ENCODE measurements at places on chromosomes 5 and 9.

DNA sequence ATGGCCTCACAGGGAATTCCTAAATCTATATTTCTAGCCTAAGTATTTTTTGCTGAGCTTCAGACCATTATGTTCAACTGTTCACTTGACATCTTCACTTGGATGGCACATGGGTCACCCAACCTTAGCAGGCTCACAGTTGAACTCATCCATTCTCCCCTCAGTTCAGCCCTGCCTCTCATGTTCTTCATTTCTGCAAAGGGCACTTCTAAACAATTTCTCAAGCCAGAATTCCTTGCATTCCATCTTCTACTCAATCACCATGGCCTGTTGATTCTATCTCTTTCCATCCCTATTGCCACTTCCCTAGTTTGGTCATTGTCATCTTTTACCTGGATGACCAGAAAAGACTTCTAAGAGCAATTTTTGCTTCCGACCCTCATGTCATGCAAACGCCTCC lies 7.3 kb upstream of the RGS3 start:
- DNase-seq = peak; percentile 54

GRCh38 chr5:10649666-10650380 lies 86.0 kb downstream of the ANKRD33B start:
- DNase-seq = peak; percentile 36

- no peak for DNase-seq
Measured at GRCh38 chr9:136880651-136881050, 5.7 kb upstream of the TRAF2 start.

- DNase-seq = peak; percentile 80
Measured at GRCh38 chr5:169258372-169259000, 42.5 kb downstream of the SLIT3 start.

DNA sequence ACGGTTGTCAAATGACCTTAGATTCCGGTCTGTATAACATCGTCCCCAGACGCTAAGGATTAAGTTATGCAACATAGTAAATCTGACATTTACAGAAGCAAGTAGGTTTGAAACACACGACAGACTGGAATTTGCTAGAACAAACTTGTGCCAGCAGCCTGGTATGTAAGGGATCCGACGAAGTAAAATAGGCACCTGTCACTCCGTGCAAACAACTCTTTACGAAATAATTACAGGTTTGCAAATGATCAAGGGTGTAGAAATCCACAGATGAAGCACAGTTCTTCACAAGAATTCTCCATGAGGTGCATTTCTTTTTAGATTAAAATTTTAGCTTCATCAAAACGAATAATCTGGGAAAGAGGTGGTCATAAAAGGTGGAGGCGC lies 508 bp downstream of the MOCS2 start:
- no peak for DNase-seq

DNA sequence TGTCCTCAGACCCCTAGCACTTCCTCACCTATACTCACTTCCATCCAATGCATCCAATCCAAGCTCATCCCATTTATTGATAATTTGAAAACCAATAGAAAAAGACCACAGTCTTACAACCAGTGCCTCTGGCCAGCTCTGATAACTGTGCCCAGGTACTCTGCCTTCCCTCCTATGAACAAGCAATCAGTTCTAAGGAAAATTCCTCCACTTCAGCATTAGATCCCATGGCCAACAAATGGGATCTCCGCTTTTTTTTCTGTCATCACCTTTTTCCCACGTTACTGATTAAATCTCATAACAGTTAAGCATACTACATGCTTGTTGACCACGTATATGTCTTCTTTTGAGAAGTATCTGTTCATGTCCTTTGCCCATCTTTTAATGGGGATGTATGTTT lies 41.7 kb upstream of the GLIS3 start:
- no peak for DNase-seq

DNA sequence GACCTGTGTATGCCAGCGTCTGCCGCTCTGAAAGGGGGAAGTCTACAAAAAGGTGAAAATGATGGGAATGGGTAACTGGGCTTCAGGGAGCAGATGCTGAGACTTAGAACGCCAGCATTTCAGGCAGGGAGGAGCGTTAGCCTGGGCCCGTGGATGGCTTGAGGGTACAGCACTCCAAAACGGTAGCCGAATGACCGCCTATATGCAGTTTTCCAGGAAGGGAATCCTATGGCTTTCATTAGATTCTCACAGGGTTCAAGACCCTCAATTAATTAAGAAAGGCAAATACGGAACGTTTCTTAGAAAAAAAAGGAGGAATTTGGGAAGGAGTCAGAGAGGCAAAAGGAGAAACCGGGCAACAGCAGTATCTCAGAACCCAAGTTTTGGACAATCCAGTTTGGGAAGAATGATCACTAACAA lies 639 bp downstream of the AMACR start:
- DNase-seq = peak; percentile 12

- DNase-seq = no peak
Measured at GRCh38 chr5:172491481-172491880, 37.2 kb upstream of the SH3PXD2B start.

GRCh38 chr9:79684711-79685575 lies 113.2 kb downstream of the TLE4 start:
- peak; percentile 83 for DNase-seq

DNA sequence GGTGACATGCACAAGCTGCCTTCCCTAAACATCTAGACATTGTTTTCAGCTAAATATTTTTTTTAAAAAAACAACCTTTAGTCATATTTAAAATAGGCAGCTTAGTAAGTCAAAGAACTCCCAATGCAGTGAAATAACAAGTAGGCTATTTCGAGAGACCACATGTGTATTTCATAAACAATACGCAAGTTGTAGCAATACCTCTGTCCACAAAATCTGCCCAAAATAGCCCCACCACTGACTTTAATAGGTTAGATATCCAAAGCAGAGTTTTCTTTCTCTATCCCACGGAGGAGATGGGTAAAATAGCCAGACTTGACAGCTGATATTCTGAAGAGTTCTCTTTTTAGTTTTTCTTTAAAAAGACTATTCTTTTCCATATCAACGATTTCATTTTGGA lies 1.2 kb downstream of the SLC24A2 start:
- DNase-seq = no peak

GRCh38 chr9:87307848-87308247 lies 189.8 kb upstream of the DAPK1 start:
- no peak for DNase-seq

- peak; percentile 2 for DNase-seq
Measured at GRCh38 chr9:106286249-106286648, 576.7 kb upstream of the ZNF462 start.

DNA sequence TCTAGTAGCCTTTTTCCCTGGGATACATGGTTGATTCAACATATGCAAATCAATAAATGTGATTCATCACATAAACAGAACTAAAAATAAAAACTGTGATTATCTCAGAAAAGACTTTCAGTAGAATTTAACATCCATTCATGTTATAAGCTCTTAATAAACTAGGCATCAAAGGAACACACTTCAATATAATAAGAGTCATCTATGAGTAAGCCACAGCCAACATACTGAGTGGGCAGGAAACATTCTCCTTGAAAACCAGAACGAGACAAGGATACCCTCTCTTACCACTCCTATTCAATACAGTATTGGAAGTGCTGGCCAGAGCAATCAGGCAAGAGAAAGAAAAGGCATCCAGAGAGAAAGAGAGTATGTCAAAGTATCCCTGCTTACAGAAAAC lies 239.9 kb downstream of the ATPSCKMT start:
- DNase-seq = no peak

DNA sequence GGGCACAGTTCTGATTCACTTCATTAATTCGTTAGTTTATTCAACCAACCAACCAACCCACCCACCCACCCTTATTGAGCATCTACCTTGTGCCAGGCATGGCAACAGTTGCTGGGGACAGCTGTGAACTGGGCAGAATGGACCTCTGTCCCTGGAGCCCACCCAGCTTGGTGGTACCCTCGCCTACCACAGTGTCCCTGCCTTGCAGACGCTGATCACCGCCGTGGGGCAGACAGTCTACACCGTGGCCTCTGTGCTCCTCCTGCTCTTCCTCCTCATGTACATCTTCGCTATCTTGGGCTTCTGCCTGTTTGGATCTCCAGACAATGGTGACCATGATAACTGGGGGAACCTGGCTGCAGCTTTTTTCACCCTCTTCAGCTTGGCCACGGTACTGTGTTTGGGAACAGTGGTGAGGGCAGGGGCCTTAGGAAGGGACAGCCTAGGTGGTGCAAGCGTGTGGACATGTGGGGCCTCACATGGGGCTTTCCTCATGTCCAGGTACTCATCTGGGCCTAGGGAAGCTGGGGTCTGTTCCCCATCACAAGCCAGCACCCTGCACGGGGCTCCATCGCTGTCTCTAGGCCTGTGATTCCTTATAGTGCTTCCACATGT lies 26.2 kb downstream of the PITX1 start:
- DNase-seq = no peak
